ENCODE measurements at places on chromosomes 11 and 22.

DNA sequence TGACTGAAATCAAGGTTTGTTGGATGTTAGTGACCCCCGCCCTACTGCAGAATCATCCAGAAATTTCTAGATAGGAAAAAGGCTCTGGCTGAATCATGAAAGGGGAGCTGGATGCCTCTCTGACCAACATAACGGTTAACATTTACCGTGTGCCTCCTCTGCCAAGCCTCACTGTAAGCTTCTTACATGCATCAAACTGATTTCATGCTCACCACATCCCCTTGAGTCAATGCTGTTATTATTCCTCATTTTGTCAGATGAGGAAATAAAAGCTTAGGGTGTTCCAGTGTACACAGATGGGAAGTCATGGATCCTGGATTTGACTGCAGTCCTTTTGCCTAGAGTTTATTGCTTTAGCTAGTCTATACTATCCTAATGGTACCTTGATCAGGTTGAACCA lies 5.9 kb upstream of the HMOX1 start:
- no peak for DNase-seq

DNA sequence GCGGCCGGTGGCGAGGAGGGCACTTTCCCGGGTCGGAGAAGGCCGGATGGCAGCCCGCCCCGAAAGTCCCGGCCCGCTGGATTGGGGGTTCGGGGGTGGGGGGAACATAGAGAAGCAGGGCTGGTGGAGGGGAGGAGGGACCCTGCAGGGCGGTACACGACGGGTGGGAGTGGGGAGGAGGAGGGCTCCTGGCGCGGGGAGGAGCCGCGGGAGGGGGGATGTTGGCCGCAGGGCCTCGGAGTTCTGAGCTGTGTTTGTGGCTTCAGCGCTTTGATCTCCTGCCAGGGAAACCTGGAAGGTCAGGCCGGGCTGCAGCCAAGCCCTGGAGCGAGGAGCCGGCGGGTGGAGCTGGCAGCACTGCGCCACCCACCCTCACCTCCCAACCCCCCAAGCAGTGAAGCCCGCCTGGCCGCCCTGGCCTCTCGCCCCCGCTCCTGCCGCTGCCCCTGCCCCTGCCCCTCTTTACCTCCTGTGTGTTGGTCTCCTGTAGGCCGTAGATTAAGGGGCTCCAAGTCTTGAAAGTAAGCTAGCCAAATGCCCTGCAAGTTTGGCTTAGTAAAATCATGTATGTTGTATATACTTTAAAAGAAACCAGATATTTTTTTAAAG lies 30.9 kb downstream of the C22orf31 start:
- peak; percentile 56 for DNase-seq

DNA sequence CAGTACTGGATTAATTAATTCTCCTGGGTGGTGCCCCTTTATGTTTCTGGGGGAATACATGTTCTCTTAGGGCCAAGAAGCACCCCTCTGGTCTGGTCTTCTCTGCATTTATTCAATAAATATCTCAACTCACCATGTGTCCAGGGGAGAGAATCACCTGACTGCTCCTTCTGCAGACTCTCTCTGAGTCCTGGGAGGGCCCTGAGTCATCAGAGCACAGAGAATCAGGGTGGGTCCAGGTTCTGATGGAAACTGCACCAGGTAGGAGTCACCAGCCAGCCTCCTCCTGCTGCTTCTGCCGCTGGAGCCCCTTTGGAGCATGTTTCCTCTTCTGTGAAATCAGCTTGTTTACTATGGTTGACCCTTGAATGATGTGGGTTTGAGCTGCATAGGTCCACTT lies 107.7 kb upstream of the PLET1 start:
- peak; percentile 38 for DNase-seq

GRCh38 chr22:39898997-39899396 lies 1.9 kb upstream of the GRAP2 start:
- no peak for DNase-seq

GRCh38 chr11:17371614-17372013 lies 16.8 kb downstream of the KCNJ11 start:
- DNase-seq = no peak

DNA sequence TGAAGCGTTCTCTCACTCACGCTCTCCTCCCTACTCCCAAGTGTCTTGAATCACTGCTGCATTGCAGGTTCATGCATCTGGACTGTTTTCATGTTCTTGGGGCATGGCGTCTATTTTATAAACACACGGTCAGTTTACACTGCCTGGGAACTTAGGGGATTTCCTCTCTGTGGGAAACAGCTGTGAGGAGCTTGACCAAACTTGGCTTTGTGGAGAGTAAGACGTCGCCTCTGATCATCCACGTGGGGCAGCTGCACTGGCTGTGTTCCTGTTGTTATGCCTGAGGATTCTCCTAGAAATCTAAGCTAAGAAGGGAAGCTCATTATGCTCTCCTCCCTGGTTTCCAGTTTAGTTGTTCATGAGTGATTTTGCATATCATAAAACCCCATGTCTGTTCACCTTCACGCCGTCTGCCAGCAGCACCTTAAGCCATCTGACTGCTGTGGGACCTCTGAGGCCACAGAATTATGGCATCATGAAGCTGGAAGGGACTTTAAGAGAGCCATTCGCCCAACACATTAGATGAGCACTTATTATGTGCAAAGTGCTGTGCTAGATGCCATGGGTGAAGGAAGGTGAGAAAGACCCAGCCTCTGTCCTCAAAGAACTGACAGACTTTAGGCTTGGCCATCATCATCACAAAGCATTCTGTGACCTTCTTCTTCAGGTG lies 38.8 kb upstream of the POU2AF1 start:
- DNase-seq = no peak

DNA sequence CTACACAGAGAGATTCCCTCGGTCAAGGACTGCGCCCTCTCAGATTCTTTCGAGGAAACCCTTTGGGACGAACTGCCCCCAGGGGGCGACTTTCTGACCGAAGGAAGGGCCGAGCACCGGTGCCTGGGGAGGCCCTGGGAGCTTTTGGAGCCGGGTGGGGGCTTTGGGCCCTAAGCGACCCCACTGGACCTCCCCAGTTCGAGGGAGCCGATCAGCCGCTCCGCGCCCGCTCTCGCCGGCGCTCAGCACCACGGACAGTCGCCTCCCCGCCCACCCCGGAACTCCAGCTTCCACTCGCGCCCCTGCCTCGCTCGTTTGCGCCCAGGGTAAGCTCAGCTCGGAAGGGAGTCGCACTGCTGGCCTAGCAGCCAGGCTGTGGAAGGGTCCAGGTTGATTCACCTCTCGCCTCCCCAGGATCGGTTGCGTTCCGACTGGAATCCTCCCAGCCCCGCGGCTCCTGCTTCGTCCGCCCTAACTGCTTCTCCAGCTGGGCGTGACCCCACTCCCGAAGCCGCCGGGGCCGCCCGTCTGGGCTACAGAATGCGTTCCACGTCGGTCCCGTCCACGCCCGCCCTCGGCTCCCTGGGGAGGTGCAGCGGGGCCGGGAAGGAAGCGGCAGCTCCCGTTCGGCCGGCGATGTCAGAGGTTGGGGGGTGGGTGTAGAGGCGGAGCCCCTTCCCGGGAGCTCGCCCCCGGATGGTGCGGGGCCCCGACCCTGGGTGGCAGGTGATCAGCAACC lies 428 bp downstream of the SCN3B start:
- peak; percentile 58 for DNase-seq
